ENCODE measurements at places on chromosomes 6 and 20.

DNA sequence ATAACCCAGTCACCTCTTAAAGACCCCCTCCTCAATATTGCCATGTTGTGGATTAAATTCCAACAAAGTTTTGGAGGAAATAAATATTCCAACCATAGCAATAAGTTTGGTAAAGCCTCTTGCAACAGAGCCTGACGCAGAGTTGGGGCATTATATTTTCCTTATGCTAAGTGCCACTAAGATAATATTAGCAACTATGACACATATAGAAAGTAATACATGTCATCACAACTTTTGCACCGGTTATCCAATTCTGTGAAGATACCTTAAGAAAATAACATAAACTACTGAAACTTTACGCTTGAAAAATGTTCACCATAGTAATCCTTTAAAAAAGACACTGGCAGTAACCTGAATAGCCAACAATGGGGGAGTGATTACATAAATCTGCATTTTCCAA is 52.2 kb upstream of the TRERF1 start:
- DNase-seq, result no peak

- DNase-seq, result peak; percentile 81
Observed at GRCh38 chr6:6007366-6008088, 802 bp upstream of the NRN1 start.

DNA sequence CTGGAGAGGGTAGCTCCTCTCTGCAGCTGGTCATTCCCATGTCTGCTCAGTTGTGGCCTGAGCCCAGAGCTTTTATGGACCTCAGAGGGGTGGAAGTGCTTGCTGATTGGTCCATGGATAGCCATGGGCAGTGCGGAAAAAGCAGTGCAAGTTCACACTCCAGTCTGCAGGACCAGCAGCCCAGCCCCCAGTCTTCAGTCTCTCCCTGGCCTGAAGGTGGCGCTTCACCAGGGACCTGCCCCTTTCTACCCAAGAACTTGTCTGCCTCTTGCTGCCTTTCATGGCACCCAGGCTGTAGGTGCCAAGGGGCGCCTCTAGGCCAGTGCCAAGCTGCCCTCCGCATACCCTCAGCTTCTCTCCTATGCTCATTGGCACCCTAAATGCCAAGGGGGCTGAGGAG is 91.0 kb downstream of the TBXT start:
- DNase-seq, result no peak

DNA sequence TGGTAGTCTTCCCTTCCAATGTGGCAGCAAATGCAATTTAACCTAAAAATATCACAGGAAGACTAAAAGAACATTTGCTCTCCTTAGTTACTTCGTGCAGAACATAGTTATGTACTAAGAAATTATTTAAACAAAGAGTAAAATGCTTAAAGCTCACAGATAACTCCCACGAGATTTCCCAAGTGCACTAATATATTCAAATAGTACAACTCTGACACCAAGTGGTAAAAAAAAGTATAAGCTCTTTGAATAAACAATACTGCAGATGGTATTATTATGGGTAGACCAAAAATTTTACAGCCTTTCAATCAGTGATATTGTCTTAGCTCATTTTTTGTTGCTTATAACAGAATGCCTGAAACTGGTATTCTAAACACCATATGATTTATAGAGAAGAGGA is 52.8 kb upstream of the FILIP1 start:
- no peak for DNase-seq

DNA sequence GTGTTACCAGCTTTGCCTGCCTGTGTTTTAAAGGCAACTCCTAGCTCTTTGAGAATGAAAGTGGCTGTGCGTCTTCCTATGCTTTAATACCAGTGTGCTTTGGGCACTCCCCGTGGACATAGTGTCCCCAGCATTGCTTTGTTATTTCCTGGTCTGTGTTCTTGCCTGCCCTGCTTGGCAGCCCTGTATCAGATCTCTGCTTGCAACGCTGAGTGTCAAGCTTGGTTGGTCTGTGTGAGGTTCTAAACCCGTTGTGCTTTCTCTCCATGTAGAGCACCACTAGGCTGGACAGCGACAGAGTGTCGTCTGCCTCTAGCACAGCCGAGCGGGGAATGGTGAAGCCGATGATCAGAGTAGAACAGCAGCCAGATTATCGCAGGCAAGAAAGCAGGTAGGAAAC is 80.2 kb downstream of the AFDN start:
- DNase-seq, result peak; percentile 28

- no peak for DNase-seq
Observed at GRCh38 chr6:131065112-131065823, 2.2 kb upstream of the EPB41L2 start.

DNA sequence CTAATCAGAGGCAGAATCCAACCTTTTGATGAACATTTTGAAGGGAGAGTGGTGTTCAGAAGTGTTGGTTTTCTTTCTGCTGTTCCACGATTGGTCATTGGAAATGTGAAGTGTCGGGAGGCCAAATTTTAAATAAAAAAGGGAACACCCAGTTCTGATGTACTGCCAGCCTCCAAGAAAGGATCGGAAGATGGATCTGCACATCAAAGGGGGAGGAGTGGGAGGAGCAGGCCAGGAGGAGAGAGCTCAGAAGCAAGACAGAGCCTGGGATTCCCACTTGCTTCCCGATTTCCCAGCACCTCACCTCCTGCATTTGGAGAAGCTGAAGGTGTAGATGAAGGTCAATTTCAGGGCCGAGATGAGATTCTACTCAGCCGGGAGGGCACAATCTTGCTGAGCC is 55.9 kb upstream of the NAA20 start:
- DNase-seq, result no peak

DNA sequence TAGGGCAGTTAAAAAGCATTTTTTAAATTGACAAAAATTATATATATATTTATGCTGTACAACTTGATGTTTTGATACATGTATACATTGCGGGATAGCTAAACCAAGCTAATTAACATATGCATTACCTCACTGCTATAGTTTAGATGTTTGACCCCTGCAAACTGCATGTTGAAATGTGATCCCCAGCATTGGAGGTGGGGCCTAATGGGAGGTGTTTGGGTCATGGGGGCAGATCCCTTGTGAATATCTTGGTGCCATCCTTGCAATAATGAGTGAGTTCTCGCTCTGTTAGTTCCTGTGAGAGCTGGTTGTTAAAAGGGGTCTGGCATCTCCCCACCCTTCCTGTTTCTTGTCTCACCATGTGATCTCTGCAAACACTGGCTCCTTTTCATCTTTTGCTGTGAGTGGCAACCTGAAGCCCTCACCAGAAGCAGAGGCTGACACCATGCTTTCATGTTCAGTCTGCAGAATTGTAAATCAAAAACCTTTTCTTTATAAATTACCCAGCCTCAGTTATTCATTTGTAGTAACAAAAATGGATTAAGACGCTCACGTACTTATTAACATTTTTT is 111.8 kb downstream of the MCHR2 start:
- DNase-seq, result no peak

DNA sequence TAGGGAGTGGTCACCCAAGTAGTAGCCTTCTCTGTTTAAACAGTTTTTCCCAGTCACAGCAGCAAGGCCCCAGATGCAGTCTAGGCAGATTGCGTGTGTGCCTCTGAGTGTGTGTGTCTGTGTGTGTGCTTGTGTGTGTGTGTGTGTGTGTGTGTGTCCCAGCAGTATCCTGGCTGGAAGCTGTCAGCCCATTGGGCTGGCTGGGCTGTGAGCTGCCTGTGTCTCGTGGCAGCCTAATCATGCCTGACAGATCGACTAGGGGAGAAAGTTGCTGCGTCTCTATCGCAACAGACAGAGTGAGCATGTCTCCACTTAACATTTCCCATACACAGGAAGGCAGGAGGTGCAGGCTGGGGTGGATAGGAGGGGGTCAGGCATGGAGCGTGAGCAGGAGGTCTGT is 42.9 kb upstream of the LRFN2 start:
- DNase-seq, result no peak

DNA sequence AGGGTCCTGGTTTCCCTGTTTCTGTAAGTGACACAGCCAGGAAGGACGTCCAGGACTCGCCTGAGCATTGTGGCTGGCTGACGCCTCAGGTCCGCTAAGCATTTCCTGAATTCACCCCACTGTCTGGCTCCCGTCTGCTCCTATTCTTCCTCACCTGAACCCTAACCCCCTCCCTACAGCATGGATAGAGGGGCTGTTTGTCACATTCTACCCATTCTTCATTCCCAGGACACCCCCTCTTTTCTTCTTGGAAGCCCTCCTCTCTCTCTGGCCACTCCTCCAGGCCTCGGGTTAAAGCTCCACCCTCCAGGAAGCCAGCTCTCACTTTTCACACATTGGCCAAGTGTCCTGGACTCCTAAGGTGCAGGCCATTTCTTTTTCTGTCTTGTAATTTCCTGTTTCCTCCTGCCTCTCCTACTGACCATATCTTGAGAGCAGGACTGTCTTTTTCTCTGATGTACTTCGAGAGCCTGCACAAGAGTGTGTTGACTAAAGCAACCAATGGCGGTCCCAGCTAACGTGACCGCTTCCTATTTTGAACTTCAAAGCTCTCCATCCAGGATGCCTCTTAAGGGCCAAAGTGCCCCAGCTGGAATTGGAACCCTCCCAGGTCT is 24.2 kb upstream of the MYMX start:
- no peak for DNase-seq

DNA sequence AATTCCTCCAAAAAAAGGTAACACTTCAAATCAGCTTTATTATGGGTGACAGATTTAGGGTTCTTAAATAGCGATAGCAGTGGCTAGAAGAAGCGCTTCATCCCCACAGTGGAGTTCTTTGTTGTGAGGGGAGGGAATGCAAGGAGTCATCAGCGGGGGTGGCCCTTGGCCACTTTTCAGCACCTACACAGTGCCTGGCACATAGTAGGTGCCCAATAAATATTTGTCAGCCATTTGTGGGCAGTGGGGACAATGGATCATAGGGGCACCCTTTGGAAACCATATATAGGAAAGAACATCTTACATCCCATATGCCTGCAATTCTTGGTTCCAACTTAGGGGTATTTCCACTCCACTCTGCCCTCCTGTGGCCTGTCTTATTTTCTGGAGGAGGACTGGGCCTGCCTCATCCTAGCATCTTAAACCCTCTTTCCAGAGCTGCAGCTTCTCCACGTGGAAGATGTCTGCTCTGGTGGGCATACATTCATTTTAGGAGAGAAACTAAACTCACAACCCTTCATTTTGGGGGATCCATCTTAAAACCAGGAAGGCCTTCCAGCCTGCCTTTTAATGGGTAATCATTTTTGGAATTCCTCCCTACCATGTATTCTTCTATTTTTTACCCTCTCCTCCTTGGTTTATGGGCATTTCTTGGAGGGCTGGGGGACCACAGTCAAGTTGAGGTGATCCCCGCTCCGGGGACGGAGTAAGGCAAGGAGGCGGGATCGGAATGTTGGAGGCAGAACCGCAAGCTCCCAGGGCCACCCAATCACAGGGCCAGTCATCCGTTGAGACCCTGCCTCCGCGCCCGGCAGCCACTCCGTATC is 2.6 kb upstream of the GPSM3 start:
- no peak for DNase-seq

- no peak for DNase-seq
Observed at GRCh38 chr20:19769507-19769906, 11.4 kb downstream of the RIN2 start.

GRCh38 chr20:61303217-61303616 is 51.2 kb downstream of the CDH4 start:
- DNase-seq, result no peak

DNA sequence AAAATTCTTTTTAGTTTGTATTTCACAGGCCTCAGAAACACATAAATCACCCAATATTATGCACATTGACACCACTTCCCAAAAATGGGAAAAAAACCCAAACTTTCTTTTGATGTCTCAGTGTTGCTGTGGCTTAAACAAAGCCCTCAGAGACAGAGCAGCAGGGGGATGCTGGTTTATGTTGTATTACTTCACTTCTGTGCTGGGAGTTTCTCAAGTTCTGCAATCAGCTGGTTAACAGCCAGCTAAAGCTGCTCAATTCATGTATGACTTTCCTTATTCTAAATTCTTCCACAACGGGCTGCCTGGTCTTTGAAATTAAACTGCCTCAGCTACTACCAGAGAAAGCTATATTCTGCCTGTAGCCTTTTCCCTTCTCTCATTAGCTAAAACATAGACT is 5.6 kb downstream of the FILIP1 start:
- DNase-seq, result no peak

GRCh38 chr20:16930656-16931055 is 182.5 kb downstream of the OTOR start:
- no peak for DNase-seq

- DNase-seq, result no peak
Observed at GRCh38 chr6:51644426-51644825, 443.0 kb downstream of the PKHD1 start.

GRCh38 chr20:44419131-44419844 is 56.4 kb upstream of the TTPAL start:
- no peak for DNase-seq

DNA sequence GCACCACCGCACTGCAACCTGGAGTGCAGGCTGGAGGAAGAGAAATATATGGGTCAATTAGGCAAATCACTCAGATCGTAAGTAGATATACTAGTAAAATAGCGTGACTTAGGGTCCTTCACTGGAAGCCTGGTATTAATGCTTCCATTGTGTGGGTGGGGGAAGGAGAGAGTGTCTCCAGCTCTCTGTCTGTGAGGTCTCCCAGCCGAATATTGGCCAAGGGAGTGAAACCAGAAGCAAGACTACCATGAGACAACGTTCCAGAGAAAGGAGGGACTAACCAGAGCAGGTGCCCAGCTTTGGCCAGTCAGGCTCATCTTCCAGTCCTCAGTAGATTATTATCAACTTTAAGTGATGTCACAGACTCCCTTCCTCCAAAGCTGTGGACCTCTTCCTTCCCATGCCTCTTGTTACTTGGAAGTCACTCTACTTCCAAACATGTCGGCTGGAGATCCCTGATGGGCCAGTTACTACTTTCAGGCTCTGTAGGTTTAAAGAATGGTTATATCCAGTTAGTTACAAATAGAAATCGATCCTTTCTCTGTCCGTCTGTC is 28.8 kb downstream of the MTHFD1L start:
- DNase-seq, result no peak

GRCh38 chr6:35463292-35463691 is 4.9 kb upstream of the RPL10A start:
- no peak for DNase-seq

DNA sequence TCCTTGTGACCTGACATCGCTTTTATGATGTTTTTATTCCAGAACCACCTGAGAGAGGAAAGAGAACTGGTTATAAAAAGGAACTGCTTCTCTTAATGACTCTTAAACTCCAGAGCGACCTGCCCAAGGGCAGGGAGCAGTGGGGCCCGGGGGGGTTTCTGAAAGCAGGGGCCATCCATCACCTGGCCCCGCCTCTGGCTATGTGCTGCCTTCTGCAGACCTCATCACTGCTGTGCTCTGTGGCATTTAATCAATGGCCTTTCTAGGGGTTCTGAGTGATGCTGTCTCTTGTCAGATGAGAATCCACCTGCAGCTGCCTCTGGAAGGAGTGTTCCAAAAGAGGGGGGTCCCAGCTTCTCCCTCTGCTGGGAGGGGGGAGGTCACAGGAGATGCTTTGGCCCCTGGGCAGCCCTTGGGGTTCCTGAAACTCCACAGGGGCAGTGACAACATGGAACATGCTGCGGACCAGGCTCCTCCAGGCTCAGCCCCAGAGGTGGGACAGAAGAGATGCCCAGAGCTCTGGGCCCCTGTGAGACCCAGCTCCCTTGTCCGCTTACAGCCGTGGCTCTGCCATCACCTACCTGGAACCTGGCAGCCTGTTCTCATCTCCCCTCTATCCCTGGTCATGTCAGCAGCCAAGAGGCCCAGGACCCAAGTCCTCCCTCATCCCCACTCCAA is 177.1 kb upstream of the SULF2 start:
- no peak for DNase-seq

Data from NCI-H2081 (cell line).